ENCODE measurements at places on chromosomes 16 and 17.

GRCh38 chr16:47037396-47037745 lies 63.9 kb upstream of the DNAJA2 start:
- DNase-seq: no peak

DNA sequence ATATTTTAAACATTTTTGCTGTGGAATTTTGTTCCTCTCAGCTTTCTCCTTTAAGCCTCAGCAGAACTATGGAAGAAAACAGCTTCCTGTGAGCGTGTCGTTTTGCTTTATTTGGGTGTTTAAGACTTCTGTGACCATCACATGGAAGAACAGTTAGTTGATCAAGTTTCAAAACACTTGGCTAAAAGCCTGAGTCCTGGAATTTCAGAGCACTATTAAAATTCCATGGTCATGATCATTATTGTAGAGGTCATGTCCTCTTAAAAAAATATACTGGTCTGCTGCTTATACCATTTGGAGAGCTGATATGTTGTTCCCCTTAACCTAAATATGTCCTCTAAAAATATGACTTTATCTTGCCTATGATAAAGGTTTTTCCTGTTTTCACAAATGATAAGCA lies 12.6 kb upstream of the CDR2 start:
- DNase-seq: no peak

DNA sequence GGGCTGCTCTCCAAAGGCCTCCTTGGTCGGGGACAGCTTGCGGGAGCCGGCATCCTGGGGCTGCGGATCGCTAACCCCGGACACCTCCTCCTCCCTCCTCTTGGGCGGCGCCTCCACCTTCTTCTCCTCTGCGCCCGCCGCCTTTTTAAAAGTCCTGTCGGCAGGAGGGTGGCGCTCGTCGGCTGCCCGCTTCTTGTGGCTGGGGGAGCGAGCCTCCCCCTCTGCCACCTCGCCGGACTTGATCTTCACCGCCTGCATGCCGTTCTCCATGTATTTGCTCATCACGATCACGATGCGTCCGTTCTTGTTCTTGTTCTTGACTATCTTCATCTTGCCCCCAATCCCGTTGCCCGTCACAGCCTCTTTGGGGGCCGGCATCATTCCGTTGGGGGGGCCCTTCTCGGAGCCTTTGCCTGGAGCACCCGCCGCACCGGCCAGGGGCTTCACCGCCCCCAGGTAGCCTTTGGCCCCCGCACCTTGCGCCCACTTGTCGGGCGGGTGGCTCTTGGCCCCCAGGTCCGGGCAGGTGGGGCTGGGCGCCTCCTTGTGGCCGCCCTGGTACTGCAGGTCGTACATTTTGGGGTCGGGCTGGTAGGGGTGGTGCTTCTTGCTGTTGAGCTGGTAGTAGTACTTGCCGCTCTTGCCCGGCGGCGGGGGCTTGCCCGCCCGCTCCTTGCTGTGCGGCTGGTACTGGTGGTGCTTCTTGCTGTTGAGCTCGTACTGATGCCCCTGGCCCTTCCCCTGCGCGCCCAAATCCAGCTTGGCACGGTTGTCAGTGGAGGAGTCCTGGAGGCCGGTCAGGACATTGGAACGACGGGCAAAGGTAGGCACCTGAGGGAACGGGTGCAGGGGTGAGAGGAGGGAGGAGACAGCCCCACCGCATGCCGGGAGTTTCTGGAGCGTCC lies 4.4 kb downstream of the CBX4 start:
- DNase-seq: no peak

- peak; percentile 63 for DNase-seq
These were observed 162.6 kb upstream of the PLCG2 start for GRCh38 chr16:81616321-81617020.

GRCh38 chr17:71480099-71480498 lies 640.7 kb upstream of the SOX9 start:
- DNase-seq: no peak

DNA sequence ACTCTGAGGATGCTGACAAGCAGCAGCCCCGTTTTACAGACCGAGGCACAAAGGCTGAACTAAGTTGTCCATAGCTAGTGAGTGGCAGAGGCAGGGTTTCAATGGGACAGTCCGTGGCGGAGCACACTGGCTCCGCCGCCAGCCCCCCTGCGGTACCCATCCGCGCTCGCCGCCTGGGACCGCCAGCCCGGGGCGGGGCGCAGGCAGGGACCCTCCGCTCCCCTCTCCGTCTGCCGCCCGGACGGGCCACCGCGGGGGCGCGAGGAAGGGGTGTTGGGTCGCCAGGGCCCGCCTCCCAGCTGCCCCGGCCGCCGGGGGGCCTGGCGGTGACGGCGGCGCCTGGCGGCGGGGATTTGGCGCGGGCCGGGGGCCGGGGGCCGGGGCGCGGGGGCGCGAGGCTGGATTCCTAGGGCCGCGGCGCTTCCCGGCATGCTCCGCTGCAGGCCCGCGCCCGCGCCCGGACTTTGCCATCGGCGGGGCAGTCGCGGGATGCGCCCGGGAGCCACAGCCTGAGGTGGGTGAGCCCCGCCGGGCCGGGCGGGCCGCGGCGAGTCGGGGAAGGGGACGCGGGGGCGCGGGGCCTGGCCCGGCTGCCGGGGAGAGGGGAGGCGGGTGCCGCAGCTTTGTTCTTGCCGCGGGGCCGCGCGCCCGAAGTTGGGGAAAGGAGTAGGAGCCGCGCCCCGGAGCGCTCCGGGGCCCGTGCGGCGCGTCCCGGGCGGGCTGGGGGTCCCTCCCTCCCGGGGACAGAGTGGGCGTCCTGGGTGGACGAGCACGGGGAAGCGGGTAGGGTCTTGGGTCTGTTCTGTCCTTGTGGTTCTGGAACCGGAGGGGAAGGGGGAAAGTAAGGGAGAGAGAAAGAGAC lies at the start of gene TMEM98:
Gene TMEM98 (plus strand): TSS at position 430 of the 862 bp plus-strand sequence. CDS start 3,376 bp downstream, outside the sequence.
- no peak for DNase-seq

- no peak for DNase-seq
These were observed 8.8 kb downstream of the ST3GAL2 start for GRCh38 chr16:70429888-70430666.

GRCh38 chr17:29102046-29102445 lies 59.1 kb downstream of the PIPOX start:
- DNase-seq: no peak
